C1 segment of cervical spinal cord (tissue), 14 donors: ENCODE measurements at places on chromosomes 3 and 15.

GRCh38 chr15:72271221-72271620 lies 1.1 kb downstream of the PARP6 start:
- DNase-seq = no peak

DNA sequence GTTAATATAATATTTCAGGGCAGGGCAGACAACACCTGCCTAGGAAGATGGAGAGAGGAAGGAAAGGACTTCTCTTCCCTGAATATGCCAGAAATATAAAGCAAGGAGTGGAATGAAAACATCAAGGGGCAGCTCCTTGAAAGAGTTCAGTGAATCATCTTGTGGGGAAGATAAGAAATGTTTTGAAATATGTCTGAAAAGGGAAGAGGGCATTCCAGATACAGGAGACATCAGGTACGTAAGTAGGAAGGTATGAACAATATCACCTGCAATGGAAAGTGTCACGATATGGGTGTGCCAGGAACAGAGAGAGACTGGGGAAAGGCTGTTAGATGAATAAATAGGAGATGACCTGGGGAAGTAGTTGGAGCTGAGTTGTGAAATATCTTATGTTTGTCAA lies 75.8 kb upstream of the WDR72 start:
- DNase-seq = no peak

DNA sequence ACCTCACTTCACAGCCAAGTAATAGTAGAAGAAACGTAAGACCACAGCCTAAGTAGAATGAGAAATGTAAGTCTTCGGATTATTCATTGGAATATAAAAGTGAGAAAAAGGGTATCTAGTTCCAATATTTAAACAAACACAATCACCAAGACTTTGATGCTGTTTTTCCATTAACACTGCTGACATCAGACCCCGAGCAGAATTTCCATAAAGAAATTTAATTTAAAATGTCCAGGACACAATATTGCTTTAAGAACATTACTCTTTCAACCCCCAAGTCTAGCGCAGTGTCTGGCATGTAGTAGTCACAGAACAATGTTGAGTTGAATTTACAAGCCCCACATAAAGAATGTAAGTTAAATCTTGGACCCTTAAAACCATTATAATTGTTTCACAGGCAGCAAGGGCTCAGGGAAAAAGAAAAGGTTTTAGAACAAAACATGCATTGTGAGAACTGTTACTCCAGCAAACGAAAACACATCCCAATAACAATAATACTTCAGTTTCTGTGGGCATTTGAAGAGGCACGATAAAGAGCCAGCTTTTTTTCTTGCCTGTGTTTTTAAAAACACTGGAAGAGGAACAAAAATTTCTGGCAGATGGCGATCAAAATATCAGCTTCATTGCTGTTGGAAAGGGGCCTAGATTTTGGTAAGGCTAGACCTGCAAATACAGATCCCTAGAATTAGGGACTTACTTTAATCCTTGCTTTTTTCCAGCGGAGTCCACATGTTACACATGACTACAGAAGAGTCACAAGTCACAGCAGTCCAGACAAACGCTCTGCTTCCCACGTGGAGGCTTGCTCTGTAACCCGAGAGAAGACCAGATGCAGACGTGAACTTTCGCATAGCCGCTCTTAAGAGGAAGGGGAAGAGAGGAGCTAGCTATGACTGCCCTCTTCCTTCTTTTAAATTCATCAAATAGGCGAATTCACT lies 77.9 kb upstream of the IGSF10 start:
- DNase-seq = peak; percentile 12

DNA sequence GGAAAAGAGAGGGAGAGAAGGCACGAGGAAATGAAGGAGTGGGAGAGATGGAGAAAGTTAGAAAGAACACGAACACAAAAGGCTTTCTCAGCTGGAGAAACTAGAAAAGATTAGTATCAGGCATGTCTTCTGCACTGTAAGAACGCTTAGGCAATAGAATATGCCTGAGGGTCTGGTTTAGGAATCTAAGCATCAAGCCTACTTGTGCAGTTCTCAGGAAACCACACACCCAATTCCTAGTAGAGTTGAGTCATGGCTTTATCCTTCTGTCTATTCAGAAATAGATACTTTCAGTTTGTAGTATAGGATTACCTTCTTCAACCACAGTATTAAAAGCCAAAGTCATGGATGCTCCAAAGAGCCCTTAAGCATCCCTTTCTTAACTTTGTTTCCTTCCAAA lies 969.4 kb downstream of the NTRK3 start:
- DNase-seq = no peak

DNA sequence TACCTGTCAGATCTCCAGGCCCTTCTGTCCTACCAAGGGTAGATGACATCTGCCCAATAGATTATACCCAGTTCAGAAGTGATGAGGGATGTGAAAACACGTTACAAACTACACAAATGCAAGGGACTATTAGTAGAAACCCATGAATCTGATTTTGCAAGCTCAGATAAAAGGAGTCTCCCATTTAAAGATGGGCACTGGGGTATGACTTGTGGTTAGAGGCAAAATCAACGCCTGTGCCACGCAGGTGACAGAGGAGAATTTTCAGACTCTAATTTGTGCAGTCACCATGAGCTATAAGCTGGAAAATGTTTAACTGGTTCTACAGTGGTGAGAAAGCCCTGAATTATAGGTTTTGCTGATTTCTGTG lies 184.4 kb upstream of the LPP start:
- no peak for DNase-seq

GRCh38 chr3:26622621-26623418 lies at the start of gene LRRC3B:
Gene LRRC3B (plus strand): TSS chr3:26622772. CDS start chr3:26709673, 86,901 bp downstream.
- peak; percentile 56 for DNase-seq

- DNase-seq = peak; percentile 1
These were observed 27.3 kb upstream of the DMXL2 start for GRCh38 chr15:51649659-51650521.

DNA sequence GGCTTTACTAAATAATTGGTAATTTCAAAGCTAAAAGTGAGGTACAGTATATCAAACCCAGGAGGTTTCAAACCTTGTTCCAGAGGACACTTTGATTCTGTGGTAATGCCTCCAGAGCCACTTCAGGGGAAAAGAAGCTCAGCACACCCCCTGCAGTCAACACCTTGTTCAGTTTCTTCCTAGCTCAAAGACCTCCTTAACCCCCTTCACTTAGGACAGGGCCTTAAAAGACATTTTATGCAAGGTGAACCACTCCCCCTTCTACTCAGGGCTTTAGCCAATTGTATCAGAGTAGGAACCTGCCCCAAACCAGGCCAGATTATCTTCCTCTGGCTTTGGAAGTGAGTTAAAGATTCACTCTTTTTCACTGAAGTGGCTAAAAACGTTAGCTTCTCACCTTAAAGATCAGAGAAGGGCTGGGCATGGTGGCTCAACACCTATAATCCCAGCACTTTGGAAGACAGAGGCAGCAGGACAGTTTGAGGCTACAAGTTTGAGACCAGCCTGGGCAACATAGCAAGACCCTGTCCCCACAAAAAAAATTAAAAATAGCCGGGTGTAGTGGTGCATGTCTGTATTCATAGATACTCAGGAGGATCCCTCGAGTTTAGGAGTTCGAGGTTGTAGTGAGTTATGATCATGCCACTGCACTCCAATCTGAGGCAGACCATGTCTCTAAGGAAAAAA lies 3.4 kb downstream of the DENND6A start:
- no peak for DNase-seq

GRCh38 chr15:79248183-79248582 lies 34.3 kb upstream of the ANKRD34C start:
- DNase-seq = no peak

- no peak for DNase-seq
These were observed 601 bp upstream of the HYAL2 start for GRCh38 chr3:50323092-50323600.

DNA sequence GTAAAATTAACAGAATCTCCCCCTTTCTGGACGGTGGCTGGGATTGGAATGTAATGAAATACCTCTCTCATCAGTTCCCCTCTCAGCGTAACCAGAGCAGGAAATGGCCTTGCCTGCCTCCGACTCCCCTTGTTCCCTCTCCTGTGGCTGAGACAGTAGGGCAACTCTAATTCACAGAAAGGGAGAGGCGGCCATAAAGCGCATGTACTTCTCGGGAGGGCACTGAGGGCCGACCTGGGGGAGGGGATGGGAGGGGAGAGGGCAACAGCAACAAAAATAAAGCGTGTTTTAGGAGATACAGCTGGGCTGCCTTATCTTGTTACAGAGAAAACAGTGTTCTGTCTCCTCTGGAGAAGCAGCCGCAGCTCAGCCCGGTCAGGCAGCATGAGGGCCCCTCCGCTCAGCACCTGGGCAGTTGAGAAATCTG lies 783.3 kb upstream of the ARRDC4 start:
- DNase-seq = no peak

- no peak for DNase-seq
These were observed 16.8 kb downstream of the CLDN16 start for GRCh38 chr3:190404715-190405114.

- DNase-seq = no peak
These were observed 49.3 kb upstream of the XCR1 start for GRCh38 chr3:46076606-46077005.

DNA sequence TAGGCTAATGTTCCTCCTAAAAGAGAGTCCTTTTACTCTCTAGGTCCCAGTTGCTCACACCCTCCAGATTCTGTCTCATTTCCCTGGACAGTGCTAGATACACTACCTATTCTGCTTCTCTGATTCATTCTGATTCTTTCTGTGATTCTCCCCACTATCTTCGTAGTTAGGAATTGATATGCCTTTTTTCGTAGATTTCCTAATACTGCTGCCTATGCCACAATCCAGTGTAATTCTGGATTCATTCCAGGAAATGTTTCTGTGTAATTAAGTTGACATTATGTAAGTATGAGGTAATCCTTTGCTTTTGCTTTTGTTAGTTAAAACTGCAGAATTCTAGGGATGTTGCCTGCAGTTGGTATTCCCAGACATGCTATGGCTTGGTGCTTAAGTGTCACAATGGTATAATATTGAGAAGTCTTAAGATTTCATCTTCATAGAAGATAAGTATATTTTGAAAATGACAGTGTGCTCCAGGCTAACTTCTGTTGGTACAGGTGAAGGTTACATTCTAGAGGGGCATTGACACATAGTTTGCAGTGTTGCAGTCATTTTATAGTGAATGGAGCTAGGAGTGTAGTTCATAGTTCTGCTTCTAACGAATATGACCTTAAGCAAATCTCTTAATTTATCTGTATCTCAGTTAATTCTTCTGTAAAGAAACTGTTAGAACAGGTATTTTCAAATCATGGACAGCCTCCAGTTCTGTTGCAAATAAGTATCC lies 54.3 kb downstream of the RIOX2 start:
- no peak for DNase-seq

GRCh38 chr3:79012946-79013362 lies 754.8 kb downstream of the ROBO1 start:
- no peak for DNase-seq

GRCh38 chr15:84911879-84912660 lies 27.6 kb downstream of the SLC28A1 start:
- DNase-seq = peak; percentile 32

- no peak for DNase-seq
These were observed 18.4 kb upstream of the RHCG start for GRCh38 chr15:89514596-89515406.

DNA sequence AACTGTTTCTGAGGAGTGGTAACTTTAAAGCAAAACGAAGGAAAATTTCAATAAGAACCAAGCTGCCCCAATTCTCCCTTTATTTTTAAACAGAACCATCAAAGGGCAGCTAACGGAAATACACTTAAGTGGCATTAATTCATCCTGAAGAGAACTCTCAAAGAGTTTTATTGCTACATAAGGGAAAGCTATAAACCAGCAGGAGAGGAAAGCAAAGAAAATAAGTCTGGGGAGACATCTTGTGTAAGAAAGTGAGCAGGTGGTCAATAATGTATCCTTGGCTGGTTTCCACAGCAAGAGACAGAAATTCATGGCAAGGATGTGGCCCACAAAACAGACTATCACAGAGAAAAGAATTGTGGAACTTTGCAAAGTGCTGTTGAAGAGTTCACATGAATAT lies 40.0 kb upstream of the CMSS1 start:
- no peak for DNase-seq

GRCh38 chr3:42432485-42432884 lies 22.1 kb upstream of the LYZL4 start:
- no peak for DNase-seq

DNA sequence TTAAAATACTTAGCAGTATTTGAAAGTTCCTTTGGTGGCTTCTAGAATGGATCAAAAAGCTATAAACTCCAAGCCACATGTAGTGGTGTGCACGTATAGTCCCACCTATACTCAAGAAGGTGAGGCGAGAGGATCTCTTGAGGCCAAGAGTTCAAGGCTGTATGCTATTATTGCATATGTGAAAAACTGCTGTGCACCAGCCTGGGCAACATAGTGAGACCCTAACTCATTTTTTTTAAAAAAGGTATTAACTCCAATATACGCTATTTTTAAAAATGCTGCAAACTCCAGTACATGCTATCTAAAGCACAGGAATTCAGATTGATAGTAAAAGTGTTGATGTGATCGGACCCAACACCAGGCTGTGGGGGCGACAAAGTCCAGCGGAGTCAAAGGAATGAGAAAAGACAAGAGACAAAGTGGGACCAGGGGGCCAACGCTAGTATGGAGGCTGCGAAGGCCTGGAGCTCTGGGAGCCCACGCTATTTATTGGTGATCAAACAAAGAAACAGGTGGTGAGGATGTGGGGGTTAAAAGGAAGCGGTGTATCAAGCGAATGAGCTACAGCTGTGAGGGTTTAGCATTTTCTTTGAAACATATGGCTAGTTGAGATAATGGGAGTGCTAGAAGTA lies 66.6 kb downstream of the ARIH1 start:
- DNase-seq = no peak

DNA sequence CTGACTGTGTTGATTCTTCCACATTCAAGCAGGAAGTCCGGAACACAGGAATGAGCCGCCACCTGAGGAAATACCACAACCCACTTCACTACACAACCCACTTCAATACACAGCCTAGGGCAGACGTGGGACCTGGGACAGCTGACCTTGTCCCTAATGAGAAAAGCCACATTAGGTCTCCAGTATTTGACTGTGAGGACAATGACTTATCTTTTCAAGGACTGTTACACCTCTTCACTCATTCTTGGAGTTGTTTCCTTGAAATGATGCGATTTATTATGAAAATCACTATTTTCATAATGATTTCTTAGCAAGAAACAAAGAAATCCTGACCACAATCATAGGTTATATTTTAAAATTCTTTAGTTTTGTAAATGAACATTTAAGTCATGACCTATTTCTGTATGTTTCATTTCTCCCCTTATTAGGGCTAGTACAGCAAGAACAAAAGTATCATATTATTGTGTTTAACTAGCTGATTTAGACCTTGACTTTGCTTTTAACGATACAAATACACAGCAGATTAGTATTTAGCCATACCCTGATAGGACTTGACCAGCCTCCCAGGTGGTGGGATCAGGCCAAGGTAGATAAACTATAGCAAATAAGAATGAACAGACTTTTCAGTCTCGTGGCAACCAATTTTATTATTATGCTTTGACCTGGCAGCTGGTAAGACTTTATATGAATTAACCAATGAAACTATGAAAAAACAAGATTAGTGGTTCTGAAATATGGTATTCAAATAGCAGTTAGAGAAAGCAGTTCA lies 6.0 kb downstream of the RAB27A start:
- no peak for DNase-seq

GRCh38 chr15:66721020-66721419 lies 19.0 kb downstream of the SMAD6 start:
- DNase-seq = no peak
